Fibroblast of lung (primary cell): ENCODE measurements at places on chromosomes 16 and 17. TPM values are rescaled to one million over a fixed set of nuclear protein-coding genes. Genes with fewer than 3 reads are reported as not detected.
A peak's percentile ranks its signal among the peaks of the same experiment; 100 is the strongest.

- no peak for DNase-seq
Measured at GRCh38 chr17:69567130-69567529, 152.6 kb downstream of the MAP2K6 start.

DNA sequence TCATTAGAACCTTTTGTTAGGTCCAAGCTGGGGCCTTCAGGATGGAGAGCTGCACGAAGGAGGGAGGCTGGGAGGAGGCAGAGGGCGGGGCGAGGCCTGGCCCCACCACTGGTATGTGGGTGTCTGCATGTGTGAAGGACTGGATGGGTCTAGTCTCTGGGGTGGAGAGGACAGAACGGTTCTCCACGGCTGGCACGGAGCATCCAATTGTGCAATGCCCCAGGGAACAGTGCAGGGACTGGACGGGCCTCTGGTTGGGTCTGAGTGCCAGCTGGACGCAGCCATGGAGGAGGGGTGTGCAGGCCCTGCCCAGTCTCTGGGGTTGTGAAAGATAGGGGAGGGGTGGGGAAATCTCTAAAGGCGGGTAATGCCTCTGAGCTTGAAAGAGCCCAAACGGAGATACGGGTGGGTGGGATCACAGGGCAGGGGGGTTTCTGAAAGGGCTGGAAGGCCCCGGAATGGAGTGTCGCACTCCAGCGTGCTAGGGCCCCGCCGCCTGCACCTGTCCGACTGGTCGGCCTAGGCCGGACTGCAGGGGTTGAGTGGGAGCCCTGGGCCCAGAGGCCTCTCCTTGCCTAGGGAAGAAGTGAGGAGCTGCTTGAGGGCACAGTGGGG lies 1.6 kb downstream of the PPL start:
- DNase-seq, result no peak

DNA sequence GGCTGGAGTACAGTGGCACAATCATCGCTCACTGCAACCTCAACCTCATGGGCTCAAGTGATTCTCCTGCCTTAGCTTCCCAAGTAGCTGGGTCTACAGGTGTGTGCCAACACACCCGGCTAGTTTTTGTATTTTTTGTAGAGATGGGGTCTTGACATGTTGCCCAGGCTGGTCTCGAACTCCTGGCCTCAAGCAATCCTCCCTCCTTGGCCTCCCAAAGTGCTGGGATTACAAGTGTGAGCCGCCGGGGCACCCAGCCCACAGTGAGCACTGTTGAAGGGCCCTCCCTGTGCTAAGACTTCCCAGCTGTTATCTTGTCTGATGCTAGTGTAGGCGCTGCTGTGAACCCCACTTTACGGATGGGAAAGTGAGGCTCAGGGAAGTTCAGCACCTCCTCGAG lies 8.0 kb downstream of the CASKIN1 start:
- DNase-seq, result no peak

DNA sequence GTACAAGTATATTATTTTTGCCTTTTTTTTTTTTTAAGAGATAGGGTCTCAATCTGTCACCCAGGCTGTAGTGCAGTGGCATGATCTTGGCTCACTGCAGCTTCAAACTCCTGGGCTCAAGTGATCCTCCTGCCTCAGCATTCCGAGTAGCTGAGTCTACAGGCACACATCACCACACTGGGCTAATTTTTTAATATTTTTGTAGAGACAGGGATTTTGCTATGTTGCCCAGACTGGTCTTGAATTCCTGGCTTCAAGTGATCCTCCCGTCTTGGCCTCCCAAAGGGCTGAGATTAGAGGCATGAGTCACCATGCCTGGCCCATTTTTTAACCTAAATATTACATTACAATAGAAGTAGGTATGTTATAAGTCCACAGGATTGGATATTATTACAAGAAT lies 3.2 kb downstream of the TERB1 start:
- peak; percentile 29 for DNase-seq

- DNase-seq, result peak; percentile 38
Measured at GRCh38 chr16:56918467-56919012, 13.4 kb upstream of the HERPUD1 start.

The EPOP gene
- total RNA-seq, result 0.26 and 0.33 TPM in 2 replicates

The CRHR1 gene
- total RNA-seq, result not detected in 2 replicates
